ENCODE measurements at places on chromosomes 6 and 20.

- no peak for DNase-seq
These were observed 99.8 kb downstream of the SNAP25 start for GRCh38 chr20:10318291-10319024.

- DNase-seq, result no peak
These were observed 65.2 kb downstream of the RIPOR3 start for GRCh38 chr20:50625986-50626677.

- no peak for DNase-seq
These were observed 33.4 kb upstream of the GSTA4 start for GRCh38 chr6:53028467-53028866.

DNA sequence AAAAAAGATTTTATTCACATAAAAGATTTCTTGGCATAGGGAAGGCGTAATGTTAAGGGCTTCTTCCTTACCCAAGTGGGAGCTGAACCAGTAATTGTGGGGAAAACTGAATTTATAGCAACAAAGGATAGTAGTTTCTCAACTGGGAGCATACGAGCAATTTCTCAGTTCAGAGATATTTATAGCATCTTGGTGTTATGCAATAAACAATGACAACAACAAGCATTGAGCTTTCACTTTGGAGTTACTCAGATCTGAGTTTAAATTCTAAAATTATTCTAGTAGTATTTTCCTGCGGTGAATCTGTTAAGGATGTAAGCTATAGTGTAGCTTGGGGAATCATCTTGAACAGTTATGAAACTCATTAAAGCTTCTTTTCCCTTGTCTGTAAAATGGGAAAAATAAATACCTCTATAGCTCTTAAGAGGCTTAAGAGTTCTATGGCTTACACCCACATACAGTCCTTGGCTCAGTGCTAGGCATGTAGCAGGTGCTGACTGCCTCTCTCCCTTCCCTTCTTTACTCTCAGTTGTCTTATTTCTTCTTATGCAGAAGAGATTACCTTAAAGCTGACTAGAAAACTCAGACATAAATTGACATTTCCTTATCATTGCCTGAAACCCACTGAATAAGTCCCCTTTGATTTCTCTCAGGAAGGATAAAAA lies 58.8 kb downstream of the SAMD5 start:
- DNase-seq, result no peak

GRCh38 chr6:151012321-151013294 lies 147.1 kb downstream of the MTHFD1L start:
- no peak for DNase-seq

GRCh38 chr20:11431621-11432020 lies 486.1 kb upstream of the BTBD3 start:
- no peak for DNase-seq

GRCh38 chr6:166640342-166641043 lies 13.4 kb upstream of the RPS6KA2 start:
- no peak for DNase-seq

DNA sequence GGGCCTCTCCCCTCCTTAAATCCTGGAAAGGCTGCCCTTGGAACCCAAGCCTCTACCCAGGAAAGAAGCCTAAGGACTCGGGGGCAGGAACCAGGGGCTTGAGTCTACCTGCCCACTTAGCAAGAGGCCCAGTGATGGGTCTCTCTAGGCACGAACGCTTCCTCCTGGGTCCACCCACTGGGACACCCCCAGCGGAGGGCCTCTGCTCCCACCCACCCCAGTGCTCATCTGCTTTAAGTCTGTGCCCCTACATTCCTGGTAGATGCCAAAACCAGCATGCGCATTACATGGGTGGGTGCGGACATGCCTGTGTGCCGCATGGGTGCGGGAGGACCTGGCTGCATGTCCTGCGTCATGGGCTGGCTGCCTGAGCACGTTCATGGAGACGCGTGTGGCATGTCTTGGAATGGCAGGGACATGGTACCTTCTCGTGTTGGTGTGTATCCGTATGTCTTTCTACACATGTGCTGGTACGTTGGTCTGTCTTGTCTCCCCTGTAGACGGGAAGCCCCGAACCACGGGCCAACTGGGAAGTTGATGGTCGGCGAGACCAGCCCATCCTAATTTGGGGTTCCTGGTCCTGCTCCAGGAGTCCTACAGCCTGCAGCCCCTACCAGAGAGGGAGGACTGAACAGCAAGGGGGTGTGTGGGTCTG lies 29.3 kb downstream of the SNPH start:
- DNase-seq, result no peak

DNA sequence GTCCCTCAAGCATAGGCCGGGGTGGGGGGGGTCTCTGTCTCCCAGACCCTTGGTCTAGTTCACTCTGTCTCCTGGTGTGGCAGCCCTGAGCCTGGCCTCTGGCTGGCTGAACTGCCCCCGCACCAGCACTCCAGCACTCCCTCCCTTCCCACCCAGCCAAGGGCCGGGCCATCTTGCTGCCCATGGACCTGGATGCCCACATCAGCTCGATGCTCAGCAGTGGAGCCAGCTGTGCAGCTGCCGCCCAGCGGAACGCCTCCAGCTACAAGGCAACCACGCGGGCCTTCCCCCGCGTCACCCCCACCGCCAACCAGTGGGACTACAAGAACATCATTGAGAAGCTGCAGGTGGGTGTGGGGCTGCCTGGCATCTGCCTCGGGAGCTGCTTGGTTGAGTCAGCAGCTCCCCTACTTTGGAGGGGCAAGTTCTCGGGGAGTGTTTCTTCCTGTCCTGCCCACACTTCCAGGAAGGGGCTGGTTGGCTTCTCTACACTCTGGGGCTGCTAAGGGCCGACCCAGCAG lies 28.4 kb downstream of the UQCC2 start:
- no peak for DNase-seq

GRCh38 chr6:111894272-111894671 lies 21.0 kb upstream of the FYN start:
- DNase-seq, result no peak

DNA sequence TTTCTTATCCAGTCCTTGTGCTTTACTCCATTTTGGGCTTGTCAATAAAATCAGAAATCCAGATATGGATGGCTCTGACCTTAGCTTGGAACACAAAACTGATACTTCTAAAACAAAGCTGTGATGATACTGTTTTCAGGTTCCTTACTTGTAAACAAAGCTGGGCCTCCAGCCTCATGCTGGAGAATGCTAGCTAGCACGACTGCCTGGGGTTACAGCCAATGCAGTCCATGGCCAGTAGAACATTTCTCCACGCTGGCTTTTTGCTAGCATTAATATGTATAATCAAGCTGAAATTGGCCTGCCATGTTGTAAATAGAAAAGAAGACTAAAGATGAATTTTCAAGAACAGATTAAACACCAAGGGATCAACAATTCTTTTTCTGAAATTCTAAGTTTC lies 63.9 kb downstream of the MTHFD1L start:
- DNase-seq, result no peak

GRCh38 chr6:38021029-38021428 lies 201.5 kb downstream of the ZFAND3 start:
- no peak for DNase-seq

GRCh38 chr6:107793191-107793590 lies 30.9 kb downstream of the SCML4 start:
- no peak for DNase-seq

- DNase-seq, result no peak
These were observed 158.4 kb downstream of the ZDHHC14 start for GRCh38 chr6:157539421-157539822.

DNA sequence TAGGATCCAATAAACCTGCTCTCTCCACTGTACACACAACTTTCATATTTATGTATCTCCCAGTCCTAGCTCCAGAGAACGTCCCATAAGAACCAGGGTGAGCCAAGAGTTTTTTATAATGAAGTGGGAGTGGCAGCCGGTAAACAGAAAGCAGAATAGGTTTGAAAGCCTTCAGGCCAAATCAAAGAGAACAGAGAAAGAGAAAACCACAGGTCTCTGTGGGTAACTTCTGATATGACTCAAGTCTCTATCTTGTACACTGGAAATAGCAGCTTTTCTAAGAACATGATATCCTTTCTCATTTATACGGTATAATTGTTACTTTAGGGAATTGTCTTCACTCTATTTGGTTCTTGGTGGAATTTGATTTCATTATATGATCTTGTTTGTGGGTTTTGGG lies 273.6 kb downstream of the PACRG start:
- no peak for DNase-seq

GRCh38 chr6:124441450-124441849 lies 520.8 kb upstream of the RNF217 start:
- DNase-seq, result no peak

All from stimulated activated CD8-positive, alpha-beta memory T cell treated with anti-CD3 and anti-CD28 coated beads, Interleukin-4, amount 100 ng/mL, for 1 hour (primary cell).